ENCODE measurements at places on chromosomes 5 and 9.

DNA sequence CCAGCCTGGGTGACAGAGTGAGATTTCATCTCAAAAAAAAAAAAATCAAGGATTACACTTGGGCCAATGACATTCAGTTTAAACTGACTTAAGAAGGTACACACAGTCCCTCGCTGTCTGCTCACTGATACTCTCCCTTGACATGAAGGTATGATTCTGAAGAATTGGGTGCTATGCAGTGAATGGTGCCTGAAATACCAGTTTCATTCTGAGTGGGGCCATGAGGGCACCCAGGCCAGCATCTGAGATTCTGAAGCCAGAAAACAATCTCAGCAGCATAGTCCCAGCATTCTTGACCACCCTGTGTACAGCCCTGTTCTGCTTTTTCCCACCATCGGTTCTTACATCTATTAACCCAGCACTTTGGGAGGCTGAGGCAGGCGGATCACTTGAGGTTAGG is 7.8 kb upstream of the ZNF354B start:
- DNase-seq, result no peak

DNA sequence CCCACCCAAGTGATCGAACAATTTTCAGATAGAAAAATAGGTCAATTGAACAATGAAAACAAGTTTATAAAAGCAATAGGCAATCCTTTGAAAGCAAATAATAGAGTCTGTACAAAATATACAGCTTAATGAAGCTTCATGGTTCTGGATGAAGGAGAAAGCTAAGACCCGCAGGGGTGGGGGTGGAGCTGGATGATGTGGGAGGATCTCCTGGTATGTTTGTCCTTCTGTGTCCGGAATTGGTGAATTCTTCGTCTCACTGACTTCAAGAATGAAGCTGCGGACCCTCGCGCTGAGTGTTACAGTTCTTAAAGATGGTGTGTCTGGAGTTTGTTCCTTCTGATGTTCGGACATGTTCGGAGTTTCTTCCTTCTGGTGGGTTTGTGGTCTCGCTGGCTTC is 149.9 kb downstream of the NXNL2 start:
- DNase-seq, result no peak

- no peak for DNase-seq
These were observed 33.9 kb upstream of the RAD23B start for GRCh38 chr9:107249131-107249533.

GRCh38 chr5:111929867-111930266 is 172.9 kb upstream of the NREP start:
- DNase-seq, result no peak

- DNase-seq, result no peak
These were observed 42.8 kb downstream of the SPEF2 start for GRCh38 chr5:35660451-35660850.

DNA sequence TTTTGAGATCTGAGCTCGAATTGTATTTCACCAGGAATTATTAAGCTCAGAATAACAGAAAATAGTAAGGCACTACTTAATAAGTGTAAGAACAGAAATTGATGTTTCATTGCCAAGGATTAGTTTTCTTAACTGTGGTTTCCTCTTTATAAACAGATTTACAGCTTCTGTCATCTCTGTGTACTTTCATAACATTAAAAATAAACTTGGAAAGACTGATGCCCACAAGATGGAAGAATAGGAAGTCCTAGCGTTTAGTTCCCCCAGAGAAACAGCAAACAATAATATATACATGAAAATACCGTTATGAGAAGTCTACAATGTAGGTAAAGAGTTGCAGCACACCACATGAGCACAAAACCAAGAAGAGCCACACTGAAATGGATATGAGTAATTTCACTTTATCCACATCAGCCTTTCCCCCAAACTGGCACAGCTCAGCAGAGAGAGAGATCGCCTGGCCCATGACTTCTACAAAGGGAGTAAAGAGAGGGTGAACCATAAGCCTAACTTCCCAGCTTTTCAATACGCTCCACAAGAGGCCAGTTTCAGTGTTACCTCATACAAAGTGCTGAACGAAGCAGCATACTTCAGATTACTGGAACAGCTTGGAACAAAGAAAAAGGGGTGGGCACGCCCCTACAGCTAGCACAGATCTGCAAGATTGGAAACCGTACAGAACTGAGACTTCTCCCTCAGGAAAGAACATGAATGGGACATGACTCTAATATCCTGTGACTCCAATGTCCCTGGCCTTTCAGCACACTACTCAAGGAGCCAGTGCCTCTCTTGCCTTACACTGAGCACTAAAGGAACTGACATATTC is 75.4 kb downstream of the EMB start:
- no peak for DNase-seq

- DNase-seq, result no peak
These were observed 875.4 kb upstream of the WWC1 start for GRCh38 chr5:167415779-167416746.

DNA sequence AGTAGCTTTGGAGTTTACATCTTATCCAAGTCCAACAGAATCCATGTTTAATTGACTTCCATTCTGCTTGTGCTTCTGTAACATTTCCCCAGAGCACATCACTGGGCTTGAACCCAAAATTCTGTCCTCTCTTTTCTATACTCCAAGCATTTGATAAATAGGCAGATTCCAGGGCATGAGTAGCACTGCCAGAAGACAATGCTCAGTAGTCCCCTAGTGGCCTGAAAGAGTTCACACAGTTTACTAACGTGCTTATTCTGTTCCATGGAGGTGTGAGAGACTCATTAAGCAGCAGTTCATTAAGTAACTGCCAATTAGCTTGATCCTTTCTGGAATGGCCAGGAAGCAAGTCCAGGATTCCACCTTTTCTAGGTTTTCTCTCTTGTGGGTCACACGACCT is 9.4 kb upstream of the GABRA6 start:
- DNase-seq, result no peak

- no peak for DNase-seq
These were observed 183.7 kb downstream of the HCN1 start for GRCh38 chr5:45512521-45512920.

DNA sequence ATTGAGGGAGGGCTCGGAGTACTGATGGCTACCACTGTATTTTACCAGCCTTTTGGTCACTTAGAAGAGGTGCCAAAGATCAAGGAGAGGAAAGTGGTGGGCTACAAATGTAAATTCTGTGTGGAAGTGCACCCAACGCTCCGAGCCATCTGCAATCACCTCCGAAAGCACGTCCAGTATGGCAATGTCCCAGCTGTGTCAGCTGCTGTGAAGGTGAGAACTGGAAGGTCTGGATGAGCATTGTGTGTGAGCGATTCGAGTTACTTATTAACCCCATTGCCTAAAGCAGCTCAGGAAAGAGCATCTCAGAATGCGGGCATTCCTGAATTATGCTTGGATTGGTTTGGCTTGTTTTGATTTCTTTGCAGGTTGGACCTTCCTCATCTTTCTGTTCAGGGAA is 67.5 kb downstream of the ZNF462 start:
- no peak for DNase-seq

- DNase-seq, result no peak
These were observed 4.8 kb downstream of the SLC23A1 start for GRCh38 chr5:139378101-139378825.

- no peak for DNase-seq
These were observed 25.3 kb downstream of the ZDHHC11B start for GRCh38 chr5:759111-759751.

GRCh38 chr5:56434986-56435385 is 201.9 kb upstream of the ANKRD55 start:
- DNase-seq, result no peak
